ENCODE measurements at places on chromosomes 12 and 14.

DNA sequence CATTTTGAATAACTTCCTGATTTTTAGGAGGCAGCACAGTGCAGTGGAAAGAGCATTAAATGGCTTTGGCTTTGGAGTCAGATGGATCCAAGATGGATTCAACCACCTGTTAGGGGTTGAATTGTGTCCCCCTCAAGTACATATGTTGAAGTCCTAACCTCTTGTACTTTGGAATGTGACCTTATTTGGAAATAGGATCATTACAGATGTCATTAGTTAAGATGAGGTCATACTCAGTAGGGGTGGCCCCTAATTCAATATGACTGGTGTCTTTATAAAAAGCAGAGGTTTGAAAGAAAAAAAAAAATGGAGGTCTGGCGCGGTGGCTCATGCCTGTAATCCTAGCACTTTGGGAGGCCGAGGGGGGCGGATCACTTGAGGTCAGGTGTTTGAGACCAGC lies 18.8 kb downstream of the ATP5MC2 start:
- DNase-seq: no peak

DNA sequence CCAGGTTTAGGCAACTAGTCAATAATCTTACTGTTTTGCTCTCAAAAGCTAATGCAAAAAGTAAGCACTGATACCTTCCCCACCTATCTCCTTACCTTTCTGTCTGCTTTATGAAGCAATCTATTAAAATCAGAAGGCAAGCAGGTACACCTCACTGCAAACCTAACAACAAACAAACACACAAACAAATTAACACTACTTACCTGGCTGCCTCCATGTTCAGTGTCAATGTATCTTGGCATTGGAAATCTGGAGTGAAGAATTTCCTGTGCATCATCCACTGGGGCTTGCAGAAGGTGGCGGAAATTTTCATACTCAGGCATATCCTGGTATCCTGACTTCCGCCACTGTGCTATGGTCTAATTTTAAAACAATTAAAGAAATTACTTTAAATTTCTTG lies 62.5 kb downstream of the SEC23A start:
- DNase-seq: no peak

DNA sequence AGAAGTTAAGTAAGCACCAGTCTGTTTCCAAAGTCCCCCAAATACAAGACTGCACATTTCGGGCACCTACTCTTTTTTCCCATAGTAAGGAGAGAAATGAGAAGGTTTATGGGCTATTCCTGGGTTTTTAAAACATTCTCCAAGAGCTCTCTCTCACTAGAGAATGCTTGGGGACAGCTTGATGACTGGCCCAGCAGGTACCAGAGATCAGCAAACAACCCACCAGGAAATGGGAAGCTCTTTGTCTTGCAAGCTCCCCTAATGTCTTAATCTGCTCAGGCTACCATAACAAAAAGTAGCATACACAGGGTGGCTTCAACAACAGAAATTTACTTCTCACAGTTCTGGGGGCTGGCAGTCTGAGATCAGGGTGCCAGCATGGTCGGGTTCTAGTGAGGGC lies 41.8 kb upstream of the CRY1 start:
- no peak for DNase-seq

DNA sequence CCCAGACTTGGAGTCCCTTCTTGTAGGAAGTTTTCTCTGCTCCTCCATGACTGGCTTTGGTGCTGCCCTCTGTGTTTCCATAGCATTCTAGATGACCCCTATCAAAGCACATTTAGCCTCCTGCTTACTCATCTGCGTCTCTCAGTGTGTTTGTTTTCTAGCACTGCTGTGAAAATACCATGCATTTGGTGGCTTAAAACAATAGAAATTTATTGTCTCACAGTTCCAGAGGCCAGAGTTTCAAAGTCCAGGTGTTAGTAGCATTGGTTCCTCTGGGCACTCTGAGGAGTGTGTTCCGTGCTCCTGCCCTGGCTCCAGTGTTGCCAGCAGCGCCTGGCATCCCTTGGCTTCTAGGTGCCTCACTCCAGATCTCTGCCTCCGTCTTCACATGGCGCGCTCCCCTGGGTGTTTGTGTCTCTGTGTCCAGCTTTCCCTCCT lies 86.1 kb downstream of the CACNA1C start:
- DNase-seq: no peak

DNA sequence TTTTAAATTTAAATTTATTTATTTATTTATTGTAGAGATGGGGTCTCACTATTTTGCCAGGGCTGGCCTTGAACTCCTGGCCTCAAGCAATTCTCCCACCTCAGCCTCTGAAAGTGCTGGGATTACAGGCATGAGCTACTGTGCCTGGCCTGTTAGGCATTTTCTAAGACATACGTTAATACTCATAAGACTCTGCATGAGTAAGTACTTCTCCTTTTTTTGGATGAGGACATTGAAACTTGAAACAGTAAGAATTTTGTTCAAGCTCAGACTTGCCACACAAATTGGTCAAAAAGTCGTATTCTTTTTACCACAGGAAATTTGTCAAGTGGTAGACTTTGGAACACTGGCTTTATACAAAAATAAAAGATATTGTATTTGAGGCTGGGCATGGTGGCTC lies 187.4 kb upstream of the RASSF8 start:
- peak; percentile 92 for DNase-seq

GRCh38 chr14:100239211-100239839 lies 381 bp downstream of the YY1 start:
- DNase-seq: no peak

- no peak for DNase-seq
Measured at GRCh38 chr12:11561411-11561810, 88.1 kb upstream of the ETV6 start.

GRCh38 chr12:52082669-52082987 lies 3.1 kb downstream of the SMIM41 start:
- no peak for DNase-seq

- no peak for DNase-seq
Measured at GRCh38 chr12:119180380-119181040, 1.8 kb downstream of the HSPB8 start.

- DNase-seq: peak; percentile 10
Measured at GRCh38 chr14:76100236-76100635, 51.5 kb upstream of the GPATCH2L start.

GRCh38 chr12:67701121-67701520 lies 52.6 kb downstream of the DYRK2 start:
- no peak for DNase-seq

GRCh38 chr12:28583701-28584261 lies 393.5 kb downstream of the CCDC91 start:
- peak; percentile 46 for DNase-seq

DNA sequence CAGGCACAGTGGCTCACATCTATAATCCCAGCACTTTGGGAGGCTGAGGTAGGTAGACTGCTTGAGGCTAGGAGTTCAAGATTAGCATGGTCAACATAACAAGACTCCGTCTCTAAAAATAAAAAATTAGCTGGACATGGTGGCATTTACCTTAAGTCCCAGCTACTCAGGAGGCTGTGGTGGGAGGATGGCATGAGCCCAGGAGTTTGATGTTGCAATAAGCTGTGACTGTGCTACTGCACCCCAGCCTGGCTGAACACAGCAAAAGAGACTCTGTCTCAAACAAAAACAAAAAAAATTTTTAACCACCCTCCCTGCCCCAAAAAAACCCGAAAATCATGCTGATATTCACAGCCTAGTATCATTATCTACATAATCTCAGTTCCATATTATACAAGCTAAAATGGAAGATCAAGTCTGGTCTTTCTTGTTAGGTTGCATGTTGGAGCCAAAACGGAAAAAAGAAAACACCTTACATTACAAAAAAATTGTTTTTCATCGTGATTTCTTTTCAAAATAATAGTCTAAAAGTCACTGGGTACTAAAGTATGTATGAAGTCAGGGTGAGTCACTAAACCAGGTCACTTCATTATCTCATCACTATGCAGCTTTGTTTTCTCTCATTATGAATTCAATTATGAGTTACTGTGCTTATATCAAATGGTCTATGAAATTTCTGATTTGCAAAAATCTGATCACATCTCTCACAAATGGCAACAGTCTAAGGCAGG lies 13.8 kb downstream of the GXYLT1 start:
- peak; percentile 25 for DNase-seq

- no peak for DNase-seq
Measured at GRCh38 chr12:97995559-97995958, 519.8 kb upstream of the TMPO start.

DNA sequence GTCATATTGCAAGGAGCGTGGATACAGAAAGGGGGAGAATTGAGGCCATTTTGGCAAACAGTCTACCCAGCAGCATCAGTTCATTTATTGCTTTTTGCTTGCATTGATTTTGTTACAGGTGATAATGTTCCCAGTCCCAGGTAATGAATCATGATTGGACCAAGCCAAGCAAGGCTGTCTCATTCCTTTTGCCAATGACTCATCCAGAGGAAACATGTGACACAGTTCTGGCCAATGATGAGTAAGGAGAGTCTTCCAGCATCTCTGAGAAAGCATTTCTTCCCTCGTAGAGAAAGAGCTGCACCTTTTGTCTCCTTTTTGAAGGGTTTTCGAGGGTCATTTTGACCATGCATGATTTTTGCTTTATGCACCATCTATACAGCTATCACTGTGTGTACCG lies 68.2 kb downstream of the SLC15A4 start:
- no peak for DNase-seq

- no peak for DNase-seq
Measured at GRCh38 chr14:104356738-104357688, 218.6 kb downstream of the KIF26A start.

Data from inflammatory macrophage (primary cell).